CD4-positive, alpha-beta T cell treated with Interleukin-6 for 4 hours (primary cell): ENCODE measurements at places on chromosomes 6 and 20.

- DNase-seq: no peak
Measured at GRCh38 chr20:56043227-56043626, 37.9 kb upstream of the CBLN4 start.

DNA sequence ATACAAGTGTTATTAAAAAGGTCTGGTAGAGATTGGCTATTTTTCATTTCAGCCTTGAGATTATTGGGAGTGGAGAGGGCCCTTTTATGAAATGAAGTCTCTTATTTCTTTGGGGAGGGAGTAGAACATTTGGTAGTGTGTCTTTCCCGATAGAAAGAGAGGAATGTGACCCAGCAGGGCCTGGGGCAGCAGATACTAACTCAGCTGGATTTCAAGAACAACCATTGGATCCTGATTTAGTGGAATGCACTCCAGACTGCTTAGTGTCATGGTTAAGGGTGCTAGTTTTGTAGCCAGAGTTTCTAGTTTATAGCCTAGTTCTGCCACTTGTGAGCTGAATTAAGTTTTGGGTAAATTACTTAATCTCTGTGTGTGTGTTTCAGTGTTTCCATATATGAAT lies 18.4 kb upstream of the FLRT3 start:
- DNase-seq: no peak

- peak; percentile 44 for DNase-seq
Measured at GRCh38 chr6:25038999-25039398, 103.2 kb upstream of the RIPOR2 start.

DNA sequence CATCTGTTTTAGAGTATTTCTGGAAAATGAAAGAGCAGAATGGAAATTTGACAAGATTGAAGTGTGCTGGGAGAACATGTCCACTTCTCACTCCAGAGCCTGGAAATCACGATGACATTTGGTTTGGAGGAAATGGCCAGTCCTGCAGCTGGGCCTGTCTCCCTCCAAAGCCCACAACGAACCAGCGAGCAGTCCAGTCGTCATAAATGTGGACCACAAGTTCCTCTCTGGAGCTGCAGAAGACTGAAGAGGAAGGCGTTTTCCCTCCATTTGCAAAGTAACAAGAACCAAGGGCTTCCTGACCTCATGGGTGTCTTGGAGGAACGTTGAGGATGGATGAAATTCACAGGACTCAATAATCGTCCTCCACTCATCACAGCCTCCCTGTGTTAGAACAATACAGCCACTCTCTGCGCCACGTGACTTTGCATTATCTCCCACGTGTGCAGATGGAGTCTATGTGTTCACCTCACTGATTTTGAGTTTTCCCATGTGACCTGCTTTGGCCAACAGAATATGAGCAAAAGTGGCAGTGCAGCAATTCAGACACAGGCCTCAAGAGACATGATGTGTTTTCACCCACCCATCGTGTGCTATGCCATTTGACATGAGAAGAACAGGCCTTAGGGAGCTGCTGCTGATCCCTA lies 9.1 kb upstream of the SPATS1 start:
- DNase-seq: no peak

DNA sequence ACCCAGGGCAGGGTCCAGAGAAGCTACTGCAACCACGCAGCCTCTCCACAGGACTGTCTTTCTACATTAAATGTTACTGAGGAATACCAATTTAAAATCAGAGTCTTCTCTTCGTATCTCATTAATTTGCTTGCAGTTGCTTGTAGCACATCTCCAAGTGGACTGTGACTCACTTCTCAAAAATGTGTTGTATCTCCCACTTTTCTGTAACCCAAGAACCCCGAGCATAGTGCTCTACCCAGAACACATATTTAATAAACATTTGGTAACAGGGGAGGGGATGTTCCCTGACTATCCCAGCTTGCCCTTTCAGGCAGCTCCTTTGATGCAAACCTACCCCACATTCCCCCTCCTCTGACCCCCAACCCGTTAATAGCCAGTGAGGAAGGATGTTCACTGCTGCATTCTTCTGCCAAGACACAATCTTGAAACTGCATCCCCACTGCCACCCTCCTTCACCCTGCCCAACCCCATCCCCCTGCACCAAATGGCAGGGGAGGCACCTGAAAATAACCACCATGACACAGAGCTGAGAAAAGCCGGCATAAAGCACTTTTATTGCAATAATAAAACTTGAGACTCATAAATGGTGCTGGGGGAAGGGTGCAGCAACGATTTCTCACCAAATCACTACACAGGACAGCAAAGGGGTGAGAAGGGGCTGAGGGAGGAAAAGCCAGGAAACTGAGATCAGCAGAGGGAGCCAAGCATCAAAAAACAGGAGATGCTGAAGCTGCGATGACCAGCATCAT lies 24.2 kb downstream of the FKBP1A start:
- DNase-seq: no peak

DNA sequence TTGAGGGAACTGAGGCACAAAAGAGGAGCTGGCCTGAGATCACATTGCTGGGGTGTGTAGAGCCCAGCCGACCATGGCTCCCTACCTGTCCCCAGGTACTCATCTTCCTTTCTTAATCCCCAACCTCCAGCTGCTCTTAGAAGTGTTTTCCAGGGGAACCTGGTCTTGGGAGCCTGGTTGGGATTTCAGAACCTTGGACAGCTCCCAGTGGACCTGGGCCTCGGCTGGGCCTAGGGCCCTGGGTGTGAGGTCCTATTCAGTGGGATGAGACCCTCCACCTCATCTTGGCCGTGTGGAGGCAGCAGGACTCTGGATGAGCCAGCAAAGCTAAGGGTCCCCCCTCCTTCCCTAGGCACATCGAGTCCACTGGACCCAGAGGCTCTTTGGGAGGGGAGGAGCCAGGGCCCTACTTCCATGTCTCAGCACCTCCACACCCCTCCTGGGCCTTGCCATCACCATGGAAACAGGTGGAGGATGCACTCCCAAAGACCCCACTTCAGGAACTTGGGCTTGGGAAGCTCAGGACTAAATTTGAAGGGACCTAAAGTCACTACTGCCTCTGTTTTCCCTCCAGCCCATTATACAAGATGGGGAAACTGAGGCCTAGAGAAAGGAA lies 38.5 kb downstream of the DLGAP4 start:
- DNase-seq: peak; percentile 5

DNA sequence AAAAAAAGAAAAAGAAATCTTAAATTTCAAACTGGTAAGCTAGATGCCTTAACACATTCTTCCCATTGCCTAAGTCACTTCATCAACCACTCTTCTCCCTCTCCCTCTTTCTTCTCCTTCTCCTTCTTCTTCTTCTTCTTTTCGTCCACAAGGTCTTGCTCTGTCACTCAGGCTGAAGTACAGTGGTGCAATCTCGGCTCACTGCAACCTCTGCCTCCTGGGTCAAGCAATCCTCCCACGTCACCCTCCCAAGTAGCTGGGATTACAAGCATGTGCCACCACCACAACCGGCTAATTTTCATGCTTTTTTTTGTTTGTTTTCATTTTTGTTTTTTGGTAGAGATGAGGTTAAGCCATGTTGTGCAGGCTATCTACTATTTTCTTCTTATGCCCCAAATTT lies 60.2 kb downstream of the GPR63 start:
- no peak for DNase-seq

DNA sequence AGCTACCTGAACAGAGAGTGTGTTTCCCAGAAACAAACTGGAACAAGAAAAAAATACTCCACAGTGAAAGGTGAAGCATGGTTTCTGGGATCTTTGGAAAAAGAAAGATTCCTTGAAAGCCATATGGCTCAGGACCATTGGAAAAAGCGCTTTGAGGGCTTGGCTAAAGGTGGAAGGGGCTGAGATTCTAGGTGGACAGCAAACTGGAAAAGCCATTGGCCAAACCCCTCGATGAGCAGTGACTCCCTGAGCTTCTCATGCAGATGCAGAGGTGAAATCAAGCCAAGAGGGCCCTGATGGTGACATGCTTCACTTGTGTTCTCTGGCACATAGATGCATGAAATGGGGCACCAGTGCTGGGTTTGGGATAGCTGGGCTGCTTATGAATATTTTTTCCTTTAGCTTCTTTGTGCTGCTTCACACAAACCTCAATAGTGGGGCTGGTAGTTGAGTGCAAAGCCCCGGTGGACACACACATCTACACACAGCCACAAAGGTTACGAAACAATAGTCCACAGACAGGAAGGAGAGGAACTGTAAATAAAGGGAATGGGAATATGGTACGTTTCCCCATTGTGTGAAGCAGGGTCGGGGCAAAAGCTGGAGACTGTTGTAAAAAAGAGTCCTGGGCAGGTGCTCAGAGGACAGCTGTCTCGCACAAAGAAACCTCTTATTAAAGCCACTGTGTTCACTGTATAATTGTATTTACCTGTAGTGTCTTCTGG lies 117.8 kb downstream of the FOXA2 start:
- DNase-seq: no peak

- no peak for DNase-seq
Measured at GRCh38 chr6:10838794-10839333, 525 bp upstream of the MAK start.
